Effector CD4-positive, alpha-beta T cell (primary cell): ENCODE measurements at places on chromosomes 5 and 9.

GRCh38 chr5:150000990-150001659 is 586 bp downstream of the HMGXB3 start:
- peak; percentile 35 for DNase-seq

DNA sequence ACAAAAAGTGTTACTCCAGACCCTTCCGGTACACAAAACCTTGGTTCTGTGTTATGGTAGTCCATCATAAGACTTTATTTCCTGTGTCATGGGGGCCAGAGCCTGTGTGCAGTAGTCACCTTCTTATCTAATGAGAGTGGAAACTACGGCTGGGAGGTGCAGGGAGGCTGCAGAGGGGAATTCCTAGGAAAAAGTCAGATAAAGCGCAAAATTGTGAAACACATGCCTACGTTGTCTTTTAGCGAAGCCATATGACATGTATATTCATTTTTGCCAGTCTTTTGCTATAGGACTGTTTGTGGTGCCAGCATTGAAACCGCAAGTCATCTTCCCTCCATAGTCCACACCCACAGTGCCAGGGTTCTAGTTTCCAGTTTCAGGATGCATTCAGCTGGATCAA is 80.7 kb downstream of the PPARGC1B start:
- no peak for DNase-seq

DNA sequence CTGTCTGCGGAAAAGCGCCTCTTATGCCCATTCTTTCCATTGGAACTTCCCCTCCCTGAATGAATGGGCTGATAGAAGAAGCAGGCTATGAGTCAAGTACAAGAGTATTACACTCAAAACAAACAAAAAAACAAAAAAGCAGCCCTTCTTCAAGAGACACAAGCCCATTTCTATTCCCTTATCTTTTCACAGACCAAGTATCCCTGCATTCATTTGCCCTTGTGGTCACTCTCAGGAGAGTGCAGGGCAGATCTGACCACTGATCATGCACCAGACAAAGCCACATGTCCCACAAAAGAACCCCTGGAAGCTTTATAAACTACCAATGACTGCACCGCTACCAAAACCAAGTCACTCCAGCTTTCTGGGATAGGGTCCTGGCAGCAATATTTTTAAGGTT is 262.5 kb upstream of the TAS2R1 start:
- no peak for DNase-seq

DNA sequence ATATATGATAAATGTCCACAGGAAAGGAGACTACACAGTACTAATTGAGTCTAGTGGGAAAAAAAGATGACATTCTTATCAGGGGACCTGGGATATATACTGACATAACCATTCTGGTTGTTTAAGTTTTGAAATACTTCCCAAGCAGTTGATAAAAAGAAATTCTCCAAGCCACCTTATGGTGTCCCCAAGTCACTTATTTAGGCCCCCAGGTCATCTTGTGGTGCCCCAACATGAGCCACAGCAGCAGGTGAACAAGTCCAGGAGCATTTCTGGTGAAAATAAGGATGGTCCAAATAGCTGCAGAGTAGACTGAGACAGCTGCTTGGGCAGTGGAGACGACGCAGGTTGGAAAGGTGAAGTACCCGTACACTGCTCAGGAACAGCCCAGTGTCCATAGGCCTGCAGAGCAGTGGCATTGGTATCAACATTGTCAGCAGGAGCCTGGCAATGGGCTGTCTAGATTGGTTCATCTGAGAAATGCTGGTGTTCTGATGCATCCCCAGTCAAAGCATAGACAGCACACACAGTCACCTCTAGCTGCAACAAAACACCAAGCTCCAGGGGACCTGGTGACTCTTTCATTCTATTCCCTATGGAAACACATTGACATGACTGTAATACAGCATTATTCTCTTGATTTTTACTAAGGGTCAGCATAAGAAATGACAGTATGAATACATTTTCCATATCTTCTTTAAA is 430.6 kb downstream of the NR2F1-AS1 start:
- DNase-seq = no peak

DNA sequence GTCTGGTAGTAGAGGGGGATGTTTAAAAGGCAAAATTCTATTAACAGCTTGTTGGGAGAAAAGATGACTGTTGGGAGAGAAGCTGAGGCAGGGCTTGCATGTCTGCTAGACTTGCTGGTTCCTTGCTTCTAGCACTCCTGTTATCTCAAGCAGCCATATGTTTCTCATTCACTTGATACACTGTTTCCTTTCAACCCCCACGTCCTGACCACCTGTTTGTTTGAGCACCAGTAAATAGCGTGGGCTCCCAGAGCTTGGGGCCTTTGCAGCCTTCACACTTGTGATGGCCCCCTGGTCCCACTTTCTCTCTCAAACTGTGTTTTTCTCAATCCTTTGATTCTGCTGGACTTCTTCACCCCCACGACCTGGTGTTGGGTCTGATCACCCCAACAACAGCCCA is 111.7 kb upstream of the TMEM161B start:
- DNase-seq = no peak

DNA sequence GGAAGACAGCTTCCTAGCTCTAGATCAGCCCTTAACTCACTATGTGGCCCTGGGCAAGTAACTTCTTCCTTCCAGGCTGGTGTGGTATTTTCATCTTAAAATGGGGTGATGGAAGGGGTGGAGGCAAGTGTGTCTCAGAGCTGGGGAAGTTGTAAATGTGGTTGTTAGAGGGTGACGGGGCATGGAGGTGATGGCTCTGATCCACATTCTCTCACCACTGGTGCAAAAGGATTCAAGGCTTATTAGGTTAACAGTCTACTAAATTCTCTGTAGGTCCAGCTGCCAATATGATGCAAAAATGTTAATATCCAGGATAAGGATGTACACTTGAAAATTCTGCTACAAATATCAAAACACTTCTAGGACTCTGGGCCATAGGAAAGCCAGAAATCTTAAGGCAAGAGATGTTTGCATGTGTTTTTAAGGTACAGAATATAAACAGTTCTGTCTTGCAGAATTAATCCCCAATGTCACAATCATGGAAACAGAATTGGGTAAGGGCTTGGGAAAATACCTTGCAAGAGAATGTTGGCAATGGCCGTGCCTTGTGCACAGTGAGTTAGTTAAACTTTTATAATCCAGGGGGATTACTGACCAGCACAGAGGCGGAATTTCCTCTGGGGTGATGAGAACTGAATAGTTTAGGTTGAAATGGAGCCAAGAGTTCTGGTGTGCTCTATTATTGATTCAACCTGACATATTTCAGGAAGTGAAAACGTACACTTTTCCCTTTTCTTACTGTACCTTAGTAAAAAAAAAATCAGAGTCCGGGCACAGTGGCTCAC is 19.8 kb downstream of the TNFSF15 start:
- DNase-seq = no peak

DNA sequence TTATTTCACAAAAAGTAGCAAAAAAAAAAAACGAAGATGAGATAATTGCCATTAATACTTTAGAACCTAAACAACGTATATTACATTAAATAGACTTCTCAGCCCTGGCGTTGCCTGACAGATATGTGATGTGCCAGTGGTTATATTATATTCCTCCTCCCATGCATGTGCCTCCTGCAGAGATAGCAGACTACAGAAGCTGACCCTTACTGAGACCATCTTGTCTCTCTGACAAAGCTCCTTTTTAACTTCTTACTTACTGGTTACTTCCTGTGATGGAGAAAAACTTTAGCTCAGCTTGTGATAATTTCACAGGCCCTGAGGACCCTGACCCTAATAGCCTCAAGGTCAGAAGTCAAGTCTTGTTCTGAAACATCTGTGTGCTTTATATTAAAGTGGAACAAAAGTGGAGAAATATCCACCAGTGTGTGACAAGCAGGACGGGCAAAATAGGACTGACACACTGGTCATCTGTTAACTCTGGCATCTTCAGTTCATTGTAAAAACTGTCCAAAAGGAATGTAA is 80.6 kb upstream of the POU5F2 start:
- DNase-seq = no peak

DNA sequence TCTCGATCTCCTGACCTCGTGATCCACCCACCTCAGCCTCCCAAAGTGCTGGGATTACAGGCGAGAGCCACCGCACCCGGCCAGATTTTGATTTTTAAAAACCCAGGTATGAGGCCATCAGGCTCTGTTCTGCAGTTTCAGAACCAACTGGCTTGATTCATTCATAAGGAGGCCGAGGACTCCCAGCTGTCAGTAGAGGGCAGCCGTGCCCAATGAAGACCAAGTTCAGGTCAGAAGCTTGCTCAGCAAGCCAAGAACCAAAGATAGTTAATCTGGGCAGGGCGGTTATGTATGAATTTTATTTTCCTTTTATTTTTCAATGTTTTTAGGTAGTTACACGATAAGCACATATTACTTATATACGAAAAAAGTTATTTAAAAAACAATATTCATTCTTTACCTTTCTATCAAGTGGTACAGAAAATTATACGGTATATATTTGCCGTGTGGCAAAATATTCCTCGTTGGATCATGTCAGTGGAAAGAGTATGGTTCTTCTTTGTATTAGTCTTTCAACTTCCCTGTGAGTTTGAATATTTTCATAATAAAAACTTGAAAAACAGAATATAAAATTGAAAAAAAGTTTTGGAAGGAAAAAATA is 18.0 kb downstream of the MGAT1 start:
- DNase-seq = peak; percentile 64

DNA sequence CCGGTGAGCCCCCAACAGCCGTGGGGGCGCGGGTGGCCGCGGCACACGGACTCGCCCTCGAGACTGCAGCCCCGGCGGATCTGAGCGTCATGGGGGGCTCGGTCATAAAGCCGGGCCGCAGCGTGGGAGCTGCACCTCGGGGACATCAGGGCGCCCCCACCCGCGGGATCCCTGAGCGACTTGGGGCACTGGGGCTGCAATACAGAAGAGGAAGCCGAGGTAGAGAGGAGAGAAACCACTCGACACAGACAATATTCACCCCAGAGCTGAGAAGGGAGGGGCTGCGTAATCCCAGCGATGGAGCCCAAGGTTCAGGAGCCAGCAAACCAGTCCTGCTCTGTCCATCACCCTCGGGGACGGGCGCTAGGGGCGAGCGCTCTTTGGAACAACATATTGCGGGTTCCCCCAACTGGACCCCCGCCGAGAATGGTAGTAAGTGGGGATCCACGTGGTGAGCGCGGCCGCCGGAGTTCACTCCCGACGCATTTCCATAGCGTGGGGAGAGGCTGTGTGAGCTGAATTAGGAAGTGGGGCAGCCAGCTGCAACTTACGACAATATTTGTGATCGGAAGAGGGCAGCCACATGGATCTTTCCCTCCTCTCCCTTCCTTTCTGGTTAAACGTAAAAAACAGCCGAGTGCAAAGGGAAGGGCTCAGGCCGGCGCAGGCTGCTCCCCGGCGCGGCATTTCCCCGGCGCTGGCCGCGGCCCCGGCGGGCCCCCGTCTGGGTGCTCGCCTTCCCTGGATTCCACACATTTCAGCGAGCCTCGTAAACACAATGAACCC is 9.9 kb downstream of the PTCH1 start:
- DNase-seq = no peak
